8988T (cell line): ENCODE measurements at places on chromosomes 4 and X.

- DNase-seq = no peak
Observed at GRCh38 chr4:8828869-8829268, 42.8 kb downstream of the HMX1 start.

DNA sequence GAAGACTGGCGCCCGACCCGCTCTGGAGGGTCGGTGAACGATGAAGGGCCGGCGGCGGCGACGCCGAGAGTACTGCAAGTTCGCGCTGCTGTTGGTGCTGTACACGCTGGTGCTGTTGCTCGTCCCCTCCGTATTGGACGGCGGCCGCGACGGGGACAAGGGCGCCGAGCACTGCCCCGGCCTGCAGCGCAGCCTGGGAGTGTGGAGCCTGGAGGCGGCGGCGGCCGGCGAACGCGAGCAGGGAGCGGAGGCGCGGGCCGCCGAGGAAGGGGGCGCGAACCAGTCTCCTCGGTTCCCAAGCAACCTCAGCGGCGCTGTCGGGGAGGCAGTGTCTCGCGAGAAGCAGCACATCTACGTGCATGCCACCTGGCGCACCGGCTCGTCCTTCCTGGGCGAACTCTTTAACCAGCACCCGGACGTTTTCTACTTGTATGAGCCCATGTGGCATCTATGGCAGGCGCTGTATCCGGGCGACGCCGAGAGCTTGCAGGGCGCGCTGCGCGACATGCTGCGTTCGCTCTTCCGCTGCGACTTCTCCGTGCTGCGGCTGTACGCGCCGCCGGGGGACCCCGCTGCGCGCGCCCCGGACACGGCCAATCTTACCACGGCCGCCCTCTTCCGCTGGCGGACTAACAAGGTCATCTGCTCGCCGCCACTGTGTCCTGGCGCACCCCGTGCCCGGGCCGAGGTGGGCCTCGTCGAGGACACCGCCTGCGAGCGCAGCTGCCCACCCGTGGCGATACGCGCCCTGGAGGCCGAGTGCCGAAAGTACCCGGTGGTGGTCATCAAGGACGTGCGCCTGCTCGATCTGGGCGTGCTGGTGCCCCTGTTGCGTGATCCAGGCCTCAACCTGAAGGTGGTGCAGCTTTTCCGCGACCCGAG lies 568 bp downstream of the CHST7 start:
- peak; percentile 56 for DNase-seq

- no peak for DNase-seq
Observed at GRCh38 chr4:55553441-55554201, 6.9 kb upstream of the CLOCK start.

- DNase-seq = no peak
Observed at GRCh38 chr4:80253510-80253909, 13.0 kb upstream of the FGF5 start.

- no peak for DNase-seq
Observed at GRCh38 chr4:99100876-99101275, 12.3 kb upstream of the ADH5 start.

GRCh38 chr4:38615847-38616246 lies 48.2 kb upstream of the KLF3 start:
- no peak for DNase-seq

GRCh38 chr4:7240306-7240705 lies 48.0 kb downstream of the SORCS2 start:
- DNase-seq = no peak

DNA sequence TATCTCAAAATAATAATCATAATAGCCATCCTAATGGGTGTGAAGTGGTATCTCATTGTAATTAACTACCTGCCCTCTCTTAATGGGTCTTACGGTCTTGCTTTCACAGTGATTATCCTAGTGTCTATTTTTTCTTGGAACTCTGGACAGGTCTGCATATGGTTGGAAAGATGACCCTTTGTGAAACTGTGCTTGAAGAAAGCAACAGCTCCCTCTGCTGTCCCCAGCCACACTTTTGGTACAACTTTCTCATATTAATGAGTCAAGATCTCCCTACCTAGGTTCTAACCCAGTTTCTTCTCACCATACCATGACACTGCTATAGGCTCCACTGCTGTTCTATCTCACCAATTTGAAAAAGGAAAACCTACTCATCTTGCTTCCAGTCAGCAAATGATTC lies 2.4 kb downstream of the TFDP3 start:
- peak; percentile 24 for DNase-seq

DNA sequence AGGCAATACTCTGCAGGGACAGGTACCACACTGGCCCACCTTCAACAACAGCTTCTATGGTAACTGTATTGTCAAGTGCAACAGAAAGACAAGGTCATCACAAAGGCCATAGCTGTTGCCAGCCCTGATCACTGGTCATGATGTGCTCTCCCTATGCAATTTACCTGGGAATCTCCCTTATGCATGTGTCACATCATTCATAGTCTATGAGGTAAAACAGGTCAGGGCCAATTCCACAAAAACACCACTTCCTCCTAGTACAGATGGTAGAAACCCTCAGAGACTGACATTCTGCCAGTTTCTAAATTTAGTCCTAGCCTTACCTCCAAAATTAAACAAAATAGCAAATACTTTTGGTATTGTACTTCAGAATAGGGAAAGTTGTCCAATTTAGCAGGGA lies 132.8 kb downstream of the MGST2 start:
- DNase-seq = no peak

DNA sequence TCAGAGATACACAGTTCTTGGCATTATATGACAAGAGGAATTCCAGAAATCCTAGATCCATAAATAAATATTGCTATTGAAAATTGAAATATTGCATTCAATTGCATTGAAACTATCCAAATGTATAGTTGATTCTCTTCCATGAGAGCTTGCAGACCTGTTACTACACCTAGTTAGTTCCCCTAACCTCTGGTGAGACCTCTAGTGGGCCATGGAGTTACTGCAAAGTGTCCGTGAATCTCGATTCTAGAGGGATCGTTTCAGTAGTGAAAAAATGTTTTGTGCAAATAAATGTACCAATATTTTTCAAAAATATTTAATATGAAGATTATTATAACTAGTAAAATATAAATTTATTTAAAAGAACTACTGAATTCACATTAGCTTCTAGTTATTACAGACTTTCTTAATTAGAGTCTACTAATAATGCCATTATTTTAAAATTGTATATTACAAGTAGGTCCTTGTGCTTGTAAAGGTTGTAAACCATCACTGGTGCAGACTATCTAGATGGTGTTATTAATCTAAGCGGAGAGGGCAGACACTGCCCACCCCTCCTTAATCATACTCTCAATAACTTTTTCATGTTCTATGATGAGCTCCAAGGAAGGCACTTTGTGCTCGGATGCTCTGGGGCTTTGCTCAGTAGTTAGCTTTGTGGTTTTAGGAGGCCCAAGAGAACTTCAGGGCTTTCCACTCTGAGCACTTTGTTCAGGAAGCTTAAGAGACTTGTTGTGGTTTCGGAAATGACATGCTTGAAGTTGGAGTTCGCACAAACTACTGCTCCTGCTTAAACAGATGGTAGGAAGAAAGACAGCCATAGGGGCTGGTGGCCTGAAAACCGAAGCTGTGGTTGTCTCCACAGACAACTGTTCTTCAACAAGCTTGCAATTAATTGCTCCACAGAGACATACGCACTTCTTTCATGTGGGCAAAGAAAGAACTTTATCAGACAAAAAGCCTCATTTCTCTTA lies 42.8 kb downstream of the IL21 start:
- DNase-seq = no peak

GRCh38 chr4:152860046-152860445 lies 76.1 kb upstream of the FHDC1 start:
- no peak for DNase-seq

- DNase-seq = no peak
Observed at GRCh38 chrX:101009090-101009489, 39.6 kb downstream of the ARL13A start.

GRCh38 chr4:112951362-112952312 lies 97.8 kb upstream of the ANK2 start:
- no peak for DNase-seq

GRCh38 chrX:124726881-124727280 lies 380.5 kb downstream of the SH2D1A start:
- DNase-seq = no peak

GRCh38 chr4:39205000-39205399 lies 22.7 kb downstream of the WDR19 start:
- DNase-seq = no peak

DNA sequence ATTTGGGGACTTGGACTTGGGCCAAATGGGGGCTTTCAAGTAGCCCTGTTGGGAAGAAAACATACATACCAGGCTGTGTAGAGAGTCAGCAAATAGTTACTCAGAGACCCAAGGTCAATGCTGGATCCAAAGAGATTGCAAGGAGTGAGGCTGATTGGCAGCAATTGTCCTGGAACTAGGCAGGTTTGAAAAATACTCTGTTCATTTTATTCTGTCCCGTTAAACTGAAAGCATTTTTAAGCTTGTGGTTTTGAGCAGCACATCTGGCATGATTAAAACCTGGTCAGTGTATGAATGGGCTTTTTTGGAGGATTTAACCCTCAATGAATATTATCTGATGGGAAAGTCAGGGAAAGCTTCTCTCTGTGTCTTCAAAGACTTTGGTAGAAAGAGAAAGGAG lies 294.3 kb upstream of the BOD1L1 start:
- no peak for DNase-seq

DNA sequence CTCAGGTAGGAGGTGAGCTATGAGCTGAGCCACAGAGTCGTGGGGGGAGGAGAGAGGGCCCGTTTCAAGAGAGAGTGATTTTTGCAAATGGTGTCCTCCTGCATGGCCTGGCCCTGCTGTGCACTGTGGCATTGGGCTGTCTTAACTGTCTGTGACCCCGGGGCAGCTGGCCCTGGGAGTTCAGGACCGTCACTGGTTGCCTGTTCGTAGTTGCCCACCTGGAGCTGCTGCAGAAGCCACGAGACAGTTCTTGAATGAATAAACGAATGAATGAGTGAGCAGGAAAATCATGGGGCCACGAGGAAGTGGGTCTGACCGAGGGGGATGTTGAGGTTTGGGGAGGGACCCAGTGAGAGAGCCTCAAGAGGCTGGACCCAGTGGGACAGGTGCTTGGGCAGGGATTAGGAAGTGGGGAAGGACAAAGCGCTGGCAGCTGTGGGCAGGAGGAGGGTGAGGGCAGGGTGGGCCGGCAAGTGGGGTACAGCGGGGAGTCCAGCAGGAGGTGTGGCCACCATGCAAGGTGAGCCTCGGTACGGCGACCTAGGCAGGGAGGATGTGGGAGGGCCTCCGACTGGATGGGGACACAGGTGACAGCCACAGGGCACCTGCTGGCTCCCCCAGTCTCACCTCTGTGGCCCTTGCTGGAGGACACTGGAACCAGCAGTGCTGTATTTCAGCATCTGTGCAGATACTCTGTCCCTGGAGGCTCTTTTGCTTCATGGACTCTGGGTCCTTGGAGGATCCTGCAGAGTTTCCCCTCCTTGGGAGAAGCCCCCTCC lies 10.2 kb downstream of the RGS12 start:
- DNase-seq = no peak

DNA sequence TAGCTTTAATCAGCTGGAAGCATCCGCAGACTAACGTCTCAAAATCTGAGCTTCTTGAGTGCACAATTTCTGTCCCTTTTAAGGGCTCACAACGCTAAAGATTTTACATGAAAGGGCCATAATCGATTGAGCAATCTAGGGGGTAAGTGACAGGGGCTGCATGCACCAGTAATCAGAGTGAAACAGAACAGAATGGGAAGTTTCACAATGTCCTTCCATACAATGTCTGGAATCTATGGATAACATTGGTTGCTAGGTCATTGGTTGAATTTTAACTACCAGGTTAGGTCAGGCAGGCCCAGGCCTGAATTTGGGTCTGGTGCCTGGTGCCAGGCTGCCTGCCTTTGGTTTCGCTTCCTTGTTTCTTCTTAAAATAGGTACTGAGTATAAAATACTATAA lies 42.0 kb upstream of the MTMR8 start:
- no peak for DNase-seq

DNA sequence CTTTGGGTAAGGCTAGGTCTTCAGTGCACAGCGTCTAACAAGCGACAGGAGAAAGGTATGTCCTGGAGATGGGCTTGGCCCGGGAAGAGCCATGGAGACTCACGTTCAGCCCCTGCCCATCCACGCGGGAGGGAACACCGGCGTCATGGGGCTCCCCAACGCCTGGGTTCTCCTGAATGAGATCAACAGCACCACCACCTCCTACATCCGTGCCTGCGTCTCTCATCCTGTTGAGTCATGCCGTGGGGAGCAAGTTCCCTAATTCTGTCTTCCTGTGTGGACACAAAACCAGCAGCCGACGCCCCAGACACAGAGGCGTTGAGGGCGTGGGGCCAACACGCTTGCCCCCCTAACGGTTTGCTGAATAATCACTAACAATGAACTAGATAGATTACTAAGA lies 20.1 kb upstream of the IL3RA start:
- no peak for DNase-seq

GRCh38 chr4:15149234-15149838 lies 147.1 kb downstream of the CPEB2 start:
- DNase-seq = no peak

DNA sequence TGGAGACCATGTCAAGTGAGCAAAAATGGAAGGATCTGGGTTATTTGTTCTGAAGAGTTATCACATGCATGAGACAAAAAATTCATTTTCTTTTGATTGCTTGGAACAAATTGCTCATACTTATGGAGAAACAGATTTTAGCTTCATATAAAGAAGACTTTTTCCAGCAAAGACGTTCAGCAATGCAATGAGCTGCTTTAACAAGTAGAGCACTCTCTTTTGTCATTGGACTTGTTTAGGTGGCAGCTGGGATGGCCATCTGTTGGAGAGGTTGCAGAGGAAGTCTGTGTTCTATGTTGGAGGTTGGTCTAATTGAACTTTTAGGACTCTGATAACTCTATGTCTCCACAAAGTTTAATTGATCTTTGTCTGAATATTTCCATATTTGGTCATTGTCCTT lies 19.9 kb upstream of the CEP135 start:
- no peak for DNase-seq

GRCh38 chrX:6683353-6683752 lies 148.4 kb upstream of the VCX3A start:
- DNase-seq = no peak

DNA sequence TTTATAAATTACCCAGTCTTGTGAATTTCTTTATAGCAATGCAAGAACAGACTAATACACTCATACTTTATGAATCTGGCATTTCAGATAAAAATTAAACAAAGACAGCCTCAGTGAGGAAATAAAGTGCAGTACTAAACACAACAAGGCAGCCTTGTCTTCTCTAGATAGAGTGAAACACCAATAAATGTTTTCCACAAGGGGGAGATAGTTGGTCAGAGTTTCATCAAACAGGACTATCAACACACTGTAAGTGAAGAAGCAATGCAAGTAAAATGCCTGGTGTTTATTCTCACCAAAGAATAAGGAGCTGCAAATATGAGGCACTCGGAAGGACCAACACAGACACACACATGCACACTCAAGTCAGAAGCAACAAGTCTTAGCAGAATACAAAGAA lies 62.8 kb downstream of the FAM9B start:
- no peak for DNase-seq

GRCh38 chr4:30863021-30863420 lies 142.9 kb downstream of the PCDH7 start:
- DNase-seq = no peak
